ENCODE measurements at places on chromosomes 1 and 21. TPM values are rescaled to one million over a fixed set of nuclear protein-coding genes. Genes with fewer than 3 reads are reported as not detected.

DNA sequence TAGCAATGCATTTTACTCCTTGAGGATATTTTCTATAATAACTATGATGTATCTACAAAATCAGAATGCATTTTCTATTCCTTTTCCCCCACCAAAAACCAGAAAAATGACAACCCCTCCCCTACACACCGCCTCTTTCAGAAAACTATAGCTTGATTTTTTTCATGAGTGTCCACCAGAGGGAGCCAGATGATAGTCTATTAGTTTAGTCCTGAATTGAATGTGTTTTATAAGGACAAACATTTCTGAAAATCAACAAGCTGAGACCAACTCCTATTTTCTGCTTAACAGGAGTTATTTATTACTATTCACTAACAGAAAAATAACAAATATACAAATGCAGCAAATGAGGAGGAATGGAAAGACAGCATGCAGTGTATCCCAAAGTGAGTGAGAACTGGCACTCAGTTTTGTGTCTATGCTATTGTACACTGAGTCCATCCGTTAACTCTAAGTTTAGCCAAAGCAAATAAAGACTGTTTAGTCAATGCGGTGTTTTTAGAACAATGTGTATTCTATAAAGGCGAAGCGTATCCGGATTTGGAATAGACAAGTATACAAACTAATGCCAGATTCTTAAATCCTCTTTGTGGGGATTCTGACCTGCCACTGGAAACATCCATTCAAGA, 182.6 kb downstream of the VAV3 start:
- H3K4me1 ChIP-seq = no peaks in the 10 kb centered on the region
- H3K27me3 ChIP-seq = peaks cover 6% of the 10 kb centered on the region
- no peaks in the 10 kb centered on the region for H3K36me3 ChIP-seq
- DNase-seq = peak; percentile 34

DNA sequence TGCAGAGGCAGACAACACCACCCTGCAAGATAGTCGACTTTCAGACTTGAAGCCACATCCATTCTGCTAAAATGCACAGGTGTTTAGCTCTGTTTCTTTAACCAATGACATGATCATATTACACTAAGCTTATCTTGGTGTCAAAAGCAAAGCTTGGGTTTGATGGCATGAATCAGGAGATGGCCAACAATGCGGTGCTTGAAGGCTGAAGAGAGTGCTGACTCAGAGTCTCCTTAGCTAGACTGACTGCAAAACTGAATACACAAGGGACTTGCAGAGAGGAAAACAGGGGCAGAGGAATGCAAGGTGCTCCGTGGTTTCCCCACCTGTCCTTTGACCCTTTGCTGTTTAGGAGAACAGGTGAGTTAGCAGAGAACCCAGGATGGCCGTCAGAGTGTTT, 262.6 kb downstream of the SIPA1L2 start:
- DNase-seq = no peak
- H3K4me3 ChIP-seq = no peak overlapping the region
- H3K36me3 ChIP-seq = no peaks in the 10 kb centered on the region
- H3K4me1 ChIP-seq = no peaks in the 10 kb centered on the region

DNA sequence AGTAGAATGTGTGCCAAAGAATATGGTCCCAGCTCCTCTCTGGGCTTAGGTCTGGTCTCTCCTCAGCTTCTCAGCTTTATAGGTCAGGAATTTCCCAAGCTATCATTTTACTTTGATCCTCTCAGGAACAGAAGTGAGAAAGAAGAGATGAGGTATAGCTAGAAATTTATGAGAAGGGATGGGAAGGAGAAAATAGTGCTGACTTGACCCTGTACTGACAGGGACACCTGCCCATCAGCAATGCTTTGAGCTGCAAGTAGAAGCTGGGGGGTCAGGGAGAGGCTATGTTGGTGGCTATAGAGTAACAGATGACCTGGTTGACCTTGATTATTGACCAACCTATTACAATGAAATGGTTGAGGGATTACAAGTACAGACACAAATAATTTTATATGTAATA, 75.0 kb downstream of the XCL2 start:
- DNase-seq = no peak
- peaks cover 20% of the 10 kb centered on the region for H3K4me1 ChIP-seq
- H3K4me3 ChIP-seq = no peak overlapping the region
- H3K27ac ChIP-seq = no peak overlapping the region
- no peaks in the 10 kb centered on the region for H3K27me3 ChIP-seq

- H3K27ac ChIP-seq = peak within 1 kb of the TSS; percentile 96
- DNase-seq = peak; percentile 70
- H3K4me3 ChIP-seq = peak within 1 kb of the TSS; percentile 84
- no peaks in the 10 kb centered on the region for H3K27me3 ChIP-seq
Measured at GRCh38 chr1:27959792-27960603, at the start of gene XKR8. TSS of gene XKR8 (plus strand) at chr1:27959973. CDS start at chr1:27960070, 97 bp downstream.

DNA sequence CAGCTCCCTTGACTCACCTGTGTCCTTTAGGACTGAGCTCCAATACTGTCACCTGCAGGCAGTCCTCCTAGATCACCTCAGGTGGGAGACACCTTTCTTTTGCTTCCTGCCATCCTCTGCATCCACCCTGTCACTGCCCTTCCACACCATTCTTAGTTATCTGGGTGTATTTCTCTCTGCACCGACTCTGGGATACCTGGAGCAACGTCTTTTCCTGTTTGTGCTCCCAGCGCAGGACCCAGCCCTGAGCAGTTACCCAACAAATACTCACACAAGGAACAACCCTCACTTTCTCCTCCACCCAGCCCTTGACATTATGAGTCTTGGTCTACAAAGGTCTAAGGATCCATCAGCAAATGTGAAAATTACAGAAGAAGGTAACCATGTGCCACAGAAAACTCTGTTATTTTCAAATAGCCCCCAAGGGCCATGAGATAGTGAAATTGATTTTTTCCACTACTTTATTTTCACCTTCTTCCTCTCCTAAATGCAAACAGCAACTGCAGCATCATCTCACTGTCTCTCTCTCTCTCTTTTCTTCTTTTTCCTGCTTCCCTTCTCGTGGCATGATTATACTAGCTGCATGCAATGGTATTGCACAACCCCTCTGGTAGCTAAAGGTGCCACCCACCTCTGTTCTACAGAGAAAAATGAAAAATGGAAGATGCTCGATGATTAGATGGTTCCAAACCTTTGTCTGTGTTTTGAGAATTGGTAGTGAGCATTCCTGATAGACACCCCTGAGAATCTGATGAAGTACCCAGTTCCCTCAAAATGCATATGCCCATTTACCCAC, 89.0 kb downstream of the MIS18A start:
- no peaks in the 10 kb centered on the region for H3K36me3 ChIP-seq
- no peak overlapping the region for H3K4me3 ChIP-seq
- no peak overlapping the region for H3K27ac ChIP-seq
- peaks cover 78% of the 10 kb centered on the region for H3K27me3 ChIP-seq

- DNase-seq = no peak
- H3K4me3 ChIP-seq = no peak overlapping the region
- H3K4me1 ChIP-seq = peaks cover 25% of the 10 kb centered on the region
- H3K27ac ChIP-seq = no peak overlapping the region
- no peaks in the 10 kb centered on the region for H3K27me3 ChIP-seq
Measured at GRCh38 chr1:156236164-156236563, 5.8 kb upstream of the BGLAP start.

GRCh38 chr21:35641271-35642016, 418.9 kb downstream of the SETD4 start:
- DNase-seq = no peak
- H3K27ac ChIP-seq = no peak overlapping the region
- H3K4me3 ChIP-seq = no peak overlapping the region
- no peaks in the 10 kb centered on the region for H3K36me3 ChIP-seq
- no peaks in the 10 kb centered on the region for H3K27me3 ChIP-seq

GRCh38 chr1:223711173-223711572, 1.2 kb upstream of the CAPN2 start:
- H3K4me1 ChIP-seq = peaks cover 59% of the 10 kb centered on the region
- H3K36me3 ChIP-seq = no peaks in the 10 kb centered on the region
- H3K27ac ChIP-seq = no peak overlapping the region

DNA sequence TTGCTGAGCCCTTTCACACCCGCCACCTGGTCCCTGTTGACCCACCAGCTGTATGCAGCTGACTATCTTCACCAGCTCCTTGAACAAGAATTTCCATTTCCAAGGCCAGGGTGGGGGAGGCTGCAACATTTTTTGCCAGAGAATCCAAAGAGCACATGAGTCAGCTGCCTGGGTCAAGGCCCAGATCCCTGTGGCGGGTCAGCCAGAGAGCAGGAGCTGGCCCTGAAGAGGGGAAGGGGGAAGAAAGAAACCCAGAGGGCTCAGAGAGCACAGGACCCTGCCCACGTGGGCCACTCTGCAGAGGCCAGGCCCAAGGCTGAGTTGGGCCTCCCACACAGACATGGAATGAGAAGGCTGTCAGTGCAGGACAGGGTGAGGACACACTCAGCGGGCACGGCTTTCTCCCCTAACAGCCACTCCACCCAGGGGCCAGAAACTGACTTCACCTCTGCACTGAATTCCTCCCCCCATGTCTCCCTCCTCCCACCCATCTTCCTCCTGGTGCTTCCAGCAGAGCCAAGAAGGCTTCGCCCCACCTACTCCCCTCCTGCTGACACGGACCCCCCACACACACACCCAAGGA, 28.9 kb downstream of the S100A6 start:
- DNase-seq = no peak
- H3K27me3 ChIP-seq = no peaks in the 10 kb centered on the region
- H3K27ac ChIP-seq = peak overlapping the region; percentile 23
- no peaks in the 10 kb centered on the region for H3K36me3 ChIP-seq
- H3K4me3 ChIP-seq = peak overlapping the region; percentile 28
- H3K4me1 ChIP-seq = peaks cover 17% of the 10 kb centered on the region

- H3K4me3 ChIP-seq = no peak overlapping the region
- no peak overlapping the region for H3K27ac ChIP-seq
- no peaks in the 10 kb centered on the region for H3K27me3 ChIP-seq
- H3K4me1 ChIP-seq = no peaks in the 10 kb centered on the region
Measured at GRCh38 chr1:174114788-174115448, 44.4 kb upstream of the RABGAP1L start.

DNA sequence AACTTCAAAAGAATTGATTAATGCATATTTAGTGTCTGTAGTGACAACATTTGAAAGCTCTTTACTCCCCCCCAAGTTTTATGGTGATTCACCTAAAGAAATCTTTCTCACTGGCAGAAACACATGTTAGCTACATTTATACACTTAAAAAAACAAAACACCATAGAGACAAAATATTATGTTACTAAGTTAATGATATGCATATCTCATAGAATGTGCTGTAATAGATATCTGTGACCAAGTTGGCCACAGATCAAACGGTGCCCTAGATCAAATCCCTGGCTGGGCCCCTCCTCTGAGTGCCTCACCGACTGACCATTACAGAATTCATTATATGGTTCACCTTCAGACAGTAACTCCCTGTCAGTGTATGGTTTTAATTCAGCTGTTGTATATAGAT, 322.1 kb upstream of the LYPLAL1 start:
- no peak overlapping the region for H3K27ac ChIP-seq
- no peaks in the 10 kb centered on the region for H3K36me3 ChIP-seq
- H3K27me3 ChIP-seq = no peaks in the 10 kb centered on the region
- no peaks in the 10 kb centered on the region for H3K4me1 ChIP-seq

The OR2AK2 gene
- total RNA-seq = not detected

The ZNF648 gene
- 0.57 TPM for total RNA-seq

The PODN gene
- 0.22 TPM for total RNA-seq

The COL11A1 gene
- total RNA-seq = 0.05 TPM

All from HCT116 (cell line).